ENCODE measurements at places on chromosomes 3 and 15. TPM values are rescaled to one million over a fixed set of nuclear protein-coding genes. Genes with fewer than 3 reads are reported as not detected.

The GPR62 gene
- 0.11 TPM for total RNA-seq

The CTDSPL gene
- 36.1 TPM for total RNA-seq

The ROBO2 gene
- 1.1 TPM for total RNA-seq

The GOLGA6D gene
- total RNA-seq = not detected

The TTLL13 gene
- 0.13 TPM for total RNA-seq

The PTH1R gene
- total RNA-seq = 3.0 TPM

The FILIP1L gene
- total RNA-seq = 13.0 TPM

The PIERCE2 gene
- 4.6 TPM for total RNA-seq

The MUC13 gene
- total RNA-seq = not detected

The RPL29 gene
- total RNA-seq = 966 TPM

The C3orf22 gene
- not detected for total RNA-seq

The LRRIQ4 gene
- under 0.01 TPM for total RNA-seq

The FGD5 gene
- total RNA-seq = 11.7 TPM

The ISL2 gene
- total RNA-seq = not detected

The ZNF662 gene
- 5.2 TPM for total RNA-seq

The NOX5 gene
- total RNA-seq = 0.26 TPM

The TMEM62 gene
- total RNA-seq = 21.0 TPM

The KLHL40 gene
- total RNA-seq = not detected

The SLC51A gene
- not detected for total RNA-seq

The ZDHHC19 gene
- not detected for total RNA-seq

The LXN gene
- total RNA-seq = 248 TPM

The XRN1 gene
- total RNA-seq = 81.1 TPM

The PPIB gene
- 858 TPM for total RNA-seq

The SCG5 gene
- total RNA-seq = 2.1 TPM

The PODXL2 gene
- total RNA-seq = 1.1 TPM

The LRRC49 gene
- 20.3 TPM for total RNA-seq

The GNAT1 gene
- total RNA-seq = not detected

Data from articular chondrocyte of knee joint (primary cell).